Activated B cell treated with CpG ODN at 0.5 μM for 24 hours (primary cell): ENCODE measurements at places on chromosomes 1 and 21. TPM values are rescaled to one million over a fixed set of nuclear protein-coding genes. Genes with fewer than 3 reads are reported as not detected.

DNA sequence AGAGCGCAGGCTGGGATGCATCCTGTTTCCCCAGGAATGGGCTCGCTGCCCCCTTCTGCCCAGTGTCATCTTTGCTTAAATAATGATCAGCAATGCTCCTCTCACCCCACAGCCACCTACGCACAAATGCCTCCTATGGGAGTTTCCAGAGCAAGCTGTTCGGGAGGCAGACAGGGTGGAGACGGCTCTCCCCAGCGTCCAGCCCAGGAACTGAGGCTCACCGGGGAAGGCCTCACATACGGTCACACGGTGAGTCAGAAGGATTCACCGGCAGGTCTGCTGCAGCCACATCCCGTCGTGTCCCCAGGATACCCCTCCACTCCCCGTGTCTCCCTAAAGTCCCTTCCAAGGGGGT is 40.3 kb upstream of the RUNX3 start:
- DNase-seq, result no peak
- H3K4me1 ChIP-seq, result peaks cover 21% of the 10 kb centered on the region
- H3K4me3 ChIP-seq, result no peak overlapping the region
- H3K27ac ChIP-seq, result no peak overlapping the region
- no peaks in the 10 kb centered on the region for H3K36me3 ChIP-seq

- H3K4me1 ChIP-seq, result no peaks in the 10 kb centered on the region
- H3K27me3 ChIP-seq, result peaks cover 14% of the 10 kb centered on the region
- no peak overlapping the region for H3K4me3 ChIP-seq
- H3K27ac ChIP-seq, result no peak overlapping the region
- DNase-seq, result no peak
These were observed 30.5 kb downstream of the C1orf216 start for GRCh38 chr1:35688161-35688560.

- H3K27me3 ChIP-seq, result no peaks in the 10 kb centered on the region
- no peak for DNase-seq
- H3K4me3 ChIP-seq, result no peak overlapping the region
- H3K27ac ChIP-seq, result no peak overlapping the region
- peaks cover 10% of the 10 kb centered on the region for H3K4me1 ChIP-seq
These were observed 71.1 kb downstream of the IER5 start for GRCh38 chr1:181159451-181160140.

DNA sequence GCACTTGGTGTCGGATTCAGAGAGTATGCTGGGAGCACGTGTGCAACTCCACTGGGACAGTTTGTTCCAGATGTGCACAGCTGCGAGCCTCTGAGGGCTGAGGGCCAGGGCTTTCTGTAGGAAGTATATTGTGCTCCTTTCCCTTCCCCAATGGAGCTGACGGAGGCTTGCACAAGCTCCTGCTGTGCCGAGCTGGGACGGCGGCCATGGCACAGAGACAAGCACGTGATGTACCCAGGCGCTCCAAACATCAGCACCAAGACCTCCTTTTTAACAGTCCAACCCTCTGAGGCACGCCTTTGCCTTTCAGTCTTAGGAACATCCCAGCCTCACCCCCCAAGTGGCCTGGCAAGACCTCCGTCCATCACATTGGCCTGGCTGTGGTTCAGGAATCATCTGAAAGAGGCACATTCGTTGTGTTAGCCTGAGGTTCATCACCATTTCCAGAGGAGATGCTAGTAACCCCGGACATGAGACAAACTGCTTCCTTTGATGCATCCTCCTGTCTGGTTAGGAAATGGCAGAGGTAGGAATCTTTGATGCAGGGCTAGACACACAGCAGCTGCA is 339.2 kb upstream of the KAZN start:
- H3K36me3 ChIP-seq, result no peaks in the 10 kb centered on the region
- H3K27ac ChIP-seq, result no peak overlapping the region
- no peak overlapping the region for H3K4me3 ChIP-seq
- H3K27me3 ChIP-seq, result peaks cover 15% of the 10 kb centered on the region
- DNase-seq, result no peak

DNA sequence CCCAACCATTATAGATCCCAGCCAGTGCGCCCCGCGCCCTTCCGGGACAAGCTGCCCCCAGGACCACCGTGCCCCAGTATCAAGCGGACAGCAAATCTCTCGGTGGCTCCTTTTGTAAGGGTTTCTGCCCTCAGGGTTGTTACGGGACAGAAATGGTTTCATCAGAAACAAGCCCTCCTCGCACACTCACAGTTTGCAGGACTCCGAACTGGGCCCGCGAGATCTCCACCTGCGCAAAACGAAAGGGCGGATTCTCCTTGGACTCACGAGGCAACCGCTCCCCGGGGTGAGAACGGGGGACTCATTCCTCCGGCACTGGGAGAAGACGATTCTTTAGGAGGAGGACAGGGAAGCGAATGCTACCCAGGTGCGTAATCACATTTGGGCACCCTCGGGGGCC is 51.1 kb upstream of the H6PD start:
- H3K4me1 ChIP-seq, result peaks cover 19% of the 10 kb centered on the region
- H3K36me3 ChIP-seq, result peaks cover 1% of the 10 kb centered on the region
- no peak for DNase-seq
- peak overlapping the region; percentile 41 for H3K4me3 ChIP-seq
- H3K27me3 ChIP-seq, result peaks cover 15% of the 10 kb centered on the region
- no peak overlapping the region for H3K27ac ChIP-seq

- no peak overlapping the region for H3K27ac ChIP-seq
- no peaks in the 10 kb centered on the region for H3K36me3 ChIP-seq
- DNase-seq, result no peak
- H3K27me3 ChIP-seq, result peaks cover 11% of the 10 kb centered on the region
- no peaks in the 10 kb centered on the region for H3K4me1 ChIP-seq
These were observed 62.3 kb upstream of the SLC25A33 start for GRCh38 chr1:9476790-9477463.

- peak overlapping the region; percentile 79 for H3K27ac ChIP-seq
- no peak overlapping the region for H3K4me3 ChIP-seq
- no peak for DNase-seq
- H3K36me3 ChIP-seq, result peaks cover 55% of the 10 kb centered on the region
These were observed 10.9 kb downstream of the MORC3 start for GRCh38 chr21:36330904-36331303.

- no peaks in the 10 kb centered on the region for H3K36me3 ChIP-seq
- peaks cover 2% of the 10 kb centered on the region for H3K27me3 ChIP-seq
- peaks cover 54% of the 10 kb centered on the region for H3K4me1 ChIP-seq
- peak; percentile 25 for DNase-seq
- peak overlapping the region; percentile 88 for H3K27ac ChIP-seq
These were observed 9.6 kb upstream of the DUSP12 start for GRCh38 chr1:161739865-161740566.

- no peaks in the 10 kb centered on the region for H3K27me3 ChIP-seq
- no peak overlapping the region for H3K4me3 ChIP-seq
- H3K36me3 ChIP-seq, result peaks cover 91% of the 10 kb centered on the region
- peaks cover 18% of the 10 kb centered on the region for H3K4me1 ChIP-seq
- H3K27ac ChIP-seq, result peak overlapping the region; percentile 75
These were observed 15.9 kb downstream of the TMEM63A start for GRCh38 chr1:225866061-225866837.

GRCh38 chr1:238029126-238029525 is 138.4 kb upstream of the ZP4 start:
- no peaks in the 10 kb centered on the region for H3K4me1 ChIP-seq
- no peak for DNase-seq
- H3K27ac ChIP-seq, result no peak overlapping the region
- H3K27me3 ChIP-seq, result no peaks in the 10 kb centered on the region
- H3K4me3 ChIP-seq, result no peak overlapping the region
- H3K36me3 ChIP-seq, result no peaks in the 10 kb centered on the region

DNA sequence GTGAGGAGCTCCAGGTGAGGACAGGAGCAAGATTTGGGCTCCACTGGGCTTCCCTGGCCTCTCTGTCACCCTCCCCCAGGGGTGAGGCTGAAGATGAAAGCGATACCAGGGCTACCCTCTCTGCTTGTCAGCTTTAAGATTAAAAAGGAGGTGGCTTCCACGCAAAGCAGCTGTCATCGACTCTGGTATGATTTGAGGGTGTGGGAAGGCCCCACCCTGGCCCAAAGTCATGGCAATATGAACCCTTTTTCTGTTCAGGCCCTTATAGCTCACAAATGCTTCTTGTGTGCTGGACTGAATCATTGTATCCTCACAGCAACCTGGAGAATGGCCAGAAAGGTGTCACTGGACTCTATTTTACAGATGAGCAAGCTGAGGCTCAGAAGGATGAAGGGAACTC is 41.6 kb downstream of the NUAK2 start:
- peak overlapping the region; percentile 56 for H3K4me3 ChIP-seq
- H3K4me1 ChIP-seq, result peaks cover 94% of the 10 kb centered on the region
- no peaks in the 10 kb centered on the region for H3K27me3 ChIP-seq
- H3K27ac ChIP-seq, result peak overlapping the region; percentile 81
- no peaks in the 10 kb centered on the region for H3K36me3 ChIP-seq

- H3K36me3 ChIP-seq, result no peaks in the 10 kb centered on the region
These were observed 13.2 kb downstream of the MEGF6 start for GRCh38 chr1:3598051-3598491.

DNA sequence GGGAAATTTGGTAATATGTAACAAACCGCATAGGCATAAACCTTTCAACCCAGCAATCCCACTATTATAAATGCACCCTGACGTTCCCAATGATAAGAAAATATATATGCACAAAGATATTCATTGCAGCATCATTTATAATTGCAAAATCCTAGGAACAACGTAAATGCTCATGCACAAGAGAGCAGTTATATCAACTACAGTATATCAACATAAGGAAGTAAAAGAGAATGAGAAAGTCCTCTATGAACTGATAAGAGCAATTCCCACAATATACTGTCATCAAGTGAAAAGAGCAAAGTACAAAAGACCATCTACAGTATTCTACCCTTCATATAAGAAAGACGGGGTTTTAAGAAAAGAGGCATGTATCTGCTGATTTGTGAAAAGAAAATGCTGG is 229.9 kb downstream of the SLC45A1 start:
- no peak overlapping the region for H3K4me3 ChIP-seq
- peaks cover 50% of the 10 kb centered on the region for H3K36me3 ChIP-seq
- no peak for DNase-seq
- H3K27me3 ChIP-seq, result no peaks in the 10 kb centered on the region

The GPR37L1 gene
- not detected in 2 replicates for total RNA-seq

The SUSD4 gene
- not detected in 2 replicates for total RNA-seq

The DENND2C gene
- total RNA-seq, result 0.20 and 0.32 TPM in 2 replicates

The SELP gene
- total RNA-seq, result 0.27 and 0.60 TPM in 2 replicates

The SPRR1A gene
- not detected in 2 replicates for total RNA-seq

The TRIM45 gene
- total RNA-seq, result 0.76 and 1.5 TPM in 2 replicates
